Left ventricle myocardium superior (tissue), 1 donor: ENCODE measurements at places on chromosomes 2 and 18.

DNA sequence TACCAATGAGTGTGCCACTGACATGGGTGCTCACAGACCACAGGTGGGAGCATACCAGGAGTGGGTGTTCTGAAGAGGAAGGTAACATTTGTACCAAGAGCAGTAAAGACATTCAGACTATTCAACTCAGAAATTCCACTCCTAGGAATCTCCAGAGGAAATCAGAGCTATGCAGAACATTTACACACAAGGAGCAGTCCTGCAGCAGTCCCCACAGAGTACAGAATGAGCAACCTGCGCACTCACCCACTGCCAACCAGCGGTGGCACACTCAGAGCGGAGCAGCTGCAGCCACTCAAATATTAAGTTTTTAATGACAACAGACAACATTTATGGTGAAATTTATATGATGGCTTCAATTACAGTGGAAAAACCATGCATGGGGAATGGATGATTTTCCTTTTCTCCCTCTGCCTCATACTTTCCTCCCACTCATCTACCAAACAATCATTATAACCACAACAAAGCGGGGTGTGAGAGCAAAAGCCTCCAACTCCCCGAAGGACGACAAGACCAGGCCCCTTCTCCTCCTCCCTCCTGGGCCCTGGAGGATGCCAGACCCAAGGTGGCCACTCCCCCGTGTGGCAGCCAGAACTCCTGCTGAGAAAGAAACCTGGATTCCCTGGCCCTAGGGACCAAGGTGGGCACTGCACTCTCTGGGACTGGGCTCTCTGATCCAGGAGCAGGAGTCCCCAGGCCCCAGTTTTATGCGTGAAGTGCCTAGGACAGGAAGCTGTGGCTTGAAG lies 5.4 kb downstream of the HS6ST1 start:
- DNase-seq = peak; percentile 15

DNA sequence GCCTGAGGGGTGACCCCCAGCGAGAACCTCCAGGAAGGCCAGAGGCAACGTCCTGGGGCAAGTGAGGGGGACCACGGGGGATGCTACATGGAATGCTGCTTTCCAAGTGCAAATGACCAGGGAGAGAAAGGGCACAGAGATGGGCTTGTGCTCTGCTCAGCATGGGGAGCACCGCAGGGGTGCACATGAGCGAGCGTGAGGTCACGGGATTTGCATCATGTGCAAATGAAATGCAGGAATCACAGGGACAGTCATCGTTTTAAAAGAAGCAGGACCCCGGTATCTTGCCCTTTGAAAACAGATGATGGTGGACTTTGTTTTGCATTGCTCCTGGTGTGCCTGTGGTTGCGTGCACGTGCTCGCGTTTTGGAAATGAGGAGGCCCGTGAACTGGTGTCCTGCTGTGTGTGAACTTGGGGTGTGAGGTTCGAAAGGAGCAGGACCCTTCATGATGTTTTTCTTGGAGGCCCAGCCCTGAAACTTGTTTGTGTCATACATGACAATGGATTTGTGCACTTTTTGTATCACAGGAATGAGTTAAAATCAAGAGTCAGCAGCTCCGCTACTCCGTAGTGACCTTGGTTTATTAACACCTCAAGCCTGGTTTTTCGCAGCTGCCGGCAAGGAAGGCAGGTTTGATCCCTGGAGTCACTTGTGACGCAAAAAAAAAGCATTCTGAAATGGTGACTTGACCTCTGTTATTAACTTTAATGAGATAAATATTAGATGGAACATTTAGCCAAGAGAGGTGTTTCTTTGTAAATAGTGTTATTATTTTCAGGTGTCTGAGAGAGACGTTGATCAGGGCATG lies 234.5 kb downstream of the LDLRAD4 start:
- no peak for DNase-seq

DNA sequence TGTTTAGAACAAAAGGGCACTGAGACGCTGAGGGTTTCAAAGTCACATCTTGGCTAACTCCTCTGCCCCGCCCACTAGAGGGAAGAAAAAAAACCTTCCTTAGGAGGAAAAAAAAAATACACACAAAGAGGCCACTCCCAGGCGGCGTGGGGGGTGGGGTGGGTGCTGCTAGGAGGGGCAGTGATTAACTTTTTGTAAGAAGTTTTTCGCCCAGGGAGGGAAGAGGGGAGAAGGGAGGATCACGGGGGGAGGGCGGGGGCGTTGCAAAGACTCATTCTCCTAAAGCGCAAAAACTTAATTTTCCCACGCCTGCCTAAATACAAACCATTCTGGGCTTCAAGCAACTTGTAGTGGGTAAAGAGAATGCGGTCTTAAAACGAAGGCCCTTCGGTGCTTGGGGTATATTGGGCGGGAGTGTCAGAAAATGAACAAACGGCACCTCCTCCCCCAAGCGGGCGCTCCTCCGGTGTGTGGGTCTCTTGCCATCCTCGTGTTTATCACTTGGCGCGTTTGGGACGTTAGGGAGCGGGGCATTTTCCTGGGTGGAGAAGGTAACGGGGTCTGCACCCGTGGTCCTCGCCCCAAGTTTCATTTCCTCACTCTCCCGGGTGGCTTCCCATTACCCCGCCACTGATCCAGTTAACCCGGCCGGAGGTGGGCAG lies 1.7 kb downstream of the CXCR4 start:
- DNase-seq = peak; percentile 76

DNA sequence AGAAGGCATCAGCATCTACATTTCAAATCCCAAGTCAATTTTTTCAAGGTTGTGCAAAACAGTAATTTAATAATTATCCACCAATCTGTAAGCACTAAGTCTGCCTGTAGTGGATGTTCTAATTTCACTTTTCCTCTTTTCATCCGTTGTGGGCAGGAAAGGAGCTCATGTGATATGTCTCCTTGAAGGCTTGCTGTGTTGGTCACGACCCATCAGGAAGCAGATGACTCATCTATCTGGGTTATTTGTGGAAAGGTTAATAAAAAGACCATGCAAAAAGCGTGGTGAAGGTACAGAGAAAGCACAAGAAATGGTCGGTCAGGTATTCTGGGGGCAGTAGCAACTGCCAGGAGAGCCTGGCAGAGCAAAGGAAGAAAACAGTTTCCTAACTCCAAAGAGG lies 476.7 kb upstream of the RAB6C start:
- DNase-seq = no peak

- DNase-seq = no peak
Measured at GRCh38 chr18:75482880-75483279, 55.4 kb upstream of the SMIM21 start.

- DNase-seq = no peak
Measured at GRCh38 chr2:124193706-124194105, 168.6 kb downstream of the CNTNAP5 start.
